NCI-H345 (cell line): ENCODE measurements at places on chromosomes 12 and 14.

- peak; percentile 42 for DNase-seq
Observed at GRCh38 chr12:79344855-79345847, 345.6 kb downstream of the PAWR start.

DNA sequence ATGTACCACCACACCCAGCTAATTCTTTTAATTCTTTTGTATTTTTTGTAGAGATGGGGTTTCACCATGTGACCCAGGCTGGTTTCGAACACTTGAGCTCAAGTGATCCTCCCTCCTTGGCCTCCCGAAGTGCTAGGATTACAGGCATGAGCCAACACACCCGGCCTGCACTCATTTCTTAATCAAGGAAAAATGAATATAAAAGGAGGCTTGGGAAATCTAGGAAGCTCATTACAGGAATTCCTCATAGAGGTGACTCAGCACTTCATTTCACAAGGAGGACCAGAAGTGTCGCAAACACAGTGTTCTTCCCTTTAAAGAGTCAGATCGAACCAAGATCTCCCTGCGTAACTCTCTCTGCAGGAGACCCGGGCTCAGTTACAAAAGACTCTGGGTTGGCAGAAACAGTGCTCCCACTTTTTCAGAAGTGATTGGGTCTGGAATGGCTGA is 30.3 kb downstream of the NFKBIA start:
- no peak for DNase-seq

DNA sequence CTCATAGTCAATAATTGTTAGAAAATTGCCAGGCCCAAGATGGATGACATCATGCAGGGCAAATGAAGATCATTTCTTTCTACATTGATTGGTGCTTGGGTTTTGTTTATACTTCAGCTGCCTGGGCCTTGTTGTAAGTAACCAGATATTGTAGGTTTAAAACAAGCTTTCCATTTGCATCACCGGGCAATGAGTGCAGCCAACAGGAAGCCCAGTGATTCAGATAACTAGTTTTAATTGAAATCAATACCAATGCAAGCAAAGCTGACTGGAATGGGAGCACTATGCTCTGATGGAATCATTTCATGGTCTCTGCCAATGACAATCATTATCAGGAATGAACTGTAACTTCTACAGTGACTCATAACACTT is 279.3 kb downstream of the DUSP6 start:
- DNase-seq, result peak; percentile 30

DNA sequence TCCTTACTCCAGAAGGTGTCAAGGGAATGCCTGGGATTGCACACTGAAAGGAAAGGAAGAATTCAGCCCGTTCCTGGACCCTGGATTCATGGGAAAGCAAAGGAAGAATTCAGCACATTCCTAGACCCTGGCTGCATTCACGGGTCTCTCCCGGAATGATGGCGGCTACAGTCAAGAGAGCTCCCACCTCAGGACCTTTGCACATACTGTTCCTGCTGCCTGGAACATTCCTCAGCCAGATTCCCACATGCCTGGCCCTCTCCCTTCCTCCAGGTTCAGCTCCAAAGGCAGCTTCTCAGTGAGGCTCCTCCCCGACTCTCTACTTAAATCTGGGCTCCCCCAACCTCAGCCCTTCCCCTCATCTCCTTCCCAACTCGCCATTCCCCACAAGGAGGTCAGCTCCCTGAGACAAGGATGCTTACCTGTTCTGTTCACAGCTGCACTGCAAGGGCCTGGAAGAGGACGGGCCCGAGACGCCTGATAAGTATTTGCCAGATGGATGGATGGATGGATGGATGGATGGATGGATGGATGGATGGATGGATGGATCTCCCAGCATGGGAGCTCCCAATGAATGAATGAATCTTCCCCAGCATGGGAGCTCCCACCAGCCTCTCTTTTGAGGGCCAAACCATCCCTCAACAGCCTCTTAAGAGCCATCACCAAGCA is 77.4 kb downstream of the NCOR2 start:
- DNase-seq, result no peak

- DNase-seq, result no peak
Observed at GRCh38 chr12:54661048-54661447, 12.9 kb upstream of the DCD start.

- no peak for DNase-seq
Observed at GRCh38 chr12:11624116-11624515, 25.4 kb upstream of the ETV6 start.

DNA sequence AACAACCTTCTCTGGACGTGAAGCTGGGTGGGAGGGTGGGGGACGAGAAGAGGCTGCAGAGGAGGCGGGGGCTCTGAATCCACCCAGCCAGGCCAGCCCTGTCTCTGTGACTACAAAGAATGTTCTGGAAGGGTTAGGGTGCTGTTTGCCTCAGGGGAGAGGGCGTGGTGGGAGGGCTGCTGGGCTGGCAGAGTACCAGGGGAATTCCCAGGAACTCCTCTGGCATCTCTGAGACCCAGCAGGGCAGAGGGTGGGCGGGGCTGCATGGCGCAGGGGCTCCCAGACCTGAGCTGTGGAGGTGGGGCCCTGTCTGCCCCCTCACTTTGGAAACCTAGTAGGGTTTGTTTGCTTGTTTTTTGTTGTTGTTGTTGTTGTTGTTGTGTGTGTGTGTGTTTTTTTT is 45.5 kb upstream of the FZD10 start:
- no peak for DNase-seq
